Small intestine (tissue), 16 donors: ENCODE measurements at places on chromosomes 2 and 18. TPM values are rescaled to one million over a fixed set of nuclear protein-coding genes. Genes with fewer than 3 reads are reported as not detected.

UGT1A6 gene
- 1.8 TPM for polyA plus RNA-seq

SERPINB12 gene
- not detected for polyA plus RNA-seq

GALNT5 gene
- polyA plus RNA-seq: 0.81 TPM

FAM237A gene
- not detected for polyA plus RNA-seq

ARHGAP28 gene
- polyA plus RNA-seq: 1.6 TPM

LCT gene
- 47.2 TPM for polyA plus RNA-seq

RASGRP3 gene
- polyA plus RNA-seq: 3.9 TPM

GRCh38 chr2:20650393-20650876, 463 bp downstream of the HS1BP3 start:
- DNase-seq: peak; percentile 59

DNA sequence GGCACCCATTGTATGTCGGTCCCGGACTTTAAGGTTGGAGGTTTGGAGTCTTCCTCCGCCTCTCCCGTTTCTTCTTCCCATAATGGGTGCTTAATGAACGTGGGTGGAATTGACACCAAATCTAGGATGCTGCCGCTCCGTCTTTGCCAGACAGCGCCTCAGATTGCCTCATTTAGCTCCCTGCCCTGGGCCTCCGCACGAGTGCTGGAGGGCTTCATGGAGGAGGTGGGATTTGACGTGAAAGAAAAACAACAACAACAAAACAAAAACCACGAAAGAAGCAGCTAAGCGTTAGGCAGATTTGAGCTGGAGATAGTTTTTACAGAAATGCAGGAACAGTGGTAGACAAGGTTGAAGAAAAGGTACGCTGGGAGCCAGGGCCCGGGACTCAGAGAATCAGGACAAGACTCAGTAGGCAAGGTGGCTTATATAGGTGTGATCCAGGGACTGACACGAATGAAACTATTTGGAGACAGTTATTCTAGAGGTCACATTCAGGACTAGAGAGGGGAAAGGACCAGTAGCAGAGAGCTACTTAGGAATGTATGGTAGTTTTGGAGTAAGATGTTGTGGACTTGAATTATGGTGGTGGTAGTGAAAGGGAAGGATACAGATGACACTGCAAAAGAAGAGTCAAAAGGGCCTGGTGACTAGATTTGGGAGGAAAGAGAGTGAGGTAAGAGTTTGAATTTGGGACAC, 605 bp downstream of the ZNF2 start:
- no peak for DNase-seq

DNA sequence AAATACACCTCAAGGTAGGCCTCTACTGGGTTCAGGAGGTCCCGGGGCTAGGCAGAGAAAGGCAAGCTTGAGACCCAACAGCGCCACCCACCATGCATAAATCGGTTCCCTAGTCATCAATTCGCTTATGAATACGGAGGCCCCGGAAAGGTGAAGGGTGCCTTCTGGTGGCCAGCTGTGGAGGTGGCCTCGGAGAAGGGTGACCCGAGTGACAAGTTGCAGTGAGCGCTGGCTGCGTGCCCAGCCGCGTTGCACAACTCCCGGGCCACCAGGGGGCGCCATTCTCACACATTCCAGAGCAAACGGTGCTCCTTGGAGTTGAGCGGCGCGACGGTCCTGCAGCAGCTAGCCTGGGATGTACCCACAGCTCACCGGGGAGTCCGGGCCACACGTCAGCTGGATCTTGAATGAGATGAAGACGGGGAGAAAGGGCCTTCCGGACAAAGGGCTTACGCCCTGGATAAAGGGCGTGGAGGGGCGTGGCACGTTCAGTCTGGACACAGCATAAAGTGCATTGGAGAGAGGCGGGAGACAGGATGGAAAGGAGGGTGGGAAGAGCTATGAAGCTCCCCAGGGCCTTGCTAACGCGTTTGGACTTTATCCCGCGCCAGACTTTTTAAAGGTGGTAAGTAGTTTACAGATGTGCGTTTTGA, 20.4 kb downstream of the TMSB10 start:
- DNase-seq: peak; percentile 97

GRCh38 chr2:223044092-223044836, 7.7 kb upstream of the KCNE4 start:
- no peak for DNase-seq

DNA sequence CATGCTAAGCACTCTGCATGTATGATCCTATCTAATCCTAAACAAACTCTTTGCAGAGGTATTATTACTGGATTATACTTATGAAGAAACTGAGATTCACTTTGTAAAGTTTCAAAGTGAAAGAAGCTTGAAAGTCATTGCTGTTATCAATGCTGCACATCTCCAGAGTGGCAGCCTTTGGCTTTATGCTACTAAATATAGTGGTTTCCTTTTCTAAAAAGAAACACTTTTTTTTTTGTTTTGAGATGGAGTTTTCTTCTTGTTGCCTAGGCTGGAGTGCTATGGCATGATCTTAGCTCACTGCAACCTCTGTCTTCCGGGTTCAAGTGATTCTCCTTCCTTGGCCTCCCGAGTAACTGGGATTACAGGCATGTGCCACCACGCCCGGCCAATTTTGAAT, 114.9 kb upstream of the RAB27B start:
- no peak for DNase-seq

- no peak for DNase-seq
Measured at GRCh38 chr18:23926571-23926970, 88.0 kb upstream of the TTC39C start.

DNA sequence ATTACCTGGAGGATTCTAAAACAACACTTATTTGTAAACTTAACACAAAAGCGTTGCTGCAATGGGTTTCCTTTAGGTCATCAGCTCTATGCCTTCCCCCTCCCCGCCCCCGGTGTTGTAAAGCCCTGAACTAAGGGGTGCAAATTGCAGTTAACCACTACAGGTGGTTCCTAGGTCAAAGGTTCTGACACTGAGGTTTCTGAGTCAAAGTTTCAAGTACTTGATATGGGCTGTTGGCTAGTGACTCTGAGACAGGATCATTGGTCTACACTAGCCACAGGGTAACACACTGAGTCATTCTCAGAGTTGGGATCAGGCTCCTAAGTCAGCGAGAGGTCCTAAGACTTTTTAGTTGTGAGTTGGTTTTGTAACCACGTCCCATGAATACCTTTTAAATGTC, 15.4 kb downstream of the IL1B start:
- no peak for DNase-seq

- DNase-seq: no peak
Measured at GRCh38 chr18:59437851-59438569, 78.9 kb upstream of the LMAN1 start.

DNA sequence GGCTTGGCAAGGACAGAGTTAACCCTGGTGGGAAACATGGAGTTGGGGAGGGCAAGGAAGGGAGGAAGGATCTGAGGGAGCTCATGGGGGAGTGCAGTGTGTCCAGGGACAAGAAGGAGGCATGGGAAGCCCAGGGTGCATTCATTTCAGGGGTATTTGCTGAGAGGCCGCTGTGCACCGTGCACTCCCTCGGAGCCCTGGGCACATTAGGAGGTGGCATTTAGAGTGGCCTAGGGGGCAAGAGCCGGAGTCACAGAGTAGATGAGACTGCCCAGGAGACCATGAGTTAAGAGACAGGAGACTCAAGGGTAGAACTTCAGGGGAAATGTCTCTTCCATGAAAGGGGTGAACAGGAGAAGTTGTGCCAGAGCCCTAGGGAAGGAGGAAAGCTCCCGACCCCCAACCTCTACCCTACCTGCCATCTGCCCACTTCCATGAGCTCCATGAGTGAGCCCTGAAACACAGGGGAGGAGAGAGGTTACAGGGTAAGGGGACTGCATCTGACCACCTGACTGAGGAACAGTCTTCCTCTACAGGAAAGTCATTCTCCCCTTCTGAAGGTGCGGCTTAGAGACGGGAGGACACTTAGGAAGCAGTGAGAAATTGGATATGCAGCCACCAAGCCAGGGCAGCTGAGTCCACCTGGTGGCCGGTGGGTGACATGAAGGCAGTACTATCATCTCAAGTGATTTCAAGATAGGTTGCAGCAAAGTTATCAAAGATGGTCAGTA, 58.5 kb upstream of the COPS8 start:
- DNase-seq: peak; percentile 87

DNA sequence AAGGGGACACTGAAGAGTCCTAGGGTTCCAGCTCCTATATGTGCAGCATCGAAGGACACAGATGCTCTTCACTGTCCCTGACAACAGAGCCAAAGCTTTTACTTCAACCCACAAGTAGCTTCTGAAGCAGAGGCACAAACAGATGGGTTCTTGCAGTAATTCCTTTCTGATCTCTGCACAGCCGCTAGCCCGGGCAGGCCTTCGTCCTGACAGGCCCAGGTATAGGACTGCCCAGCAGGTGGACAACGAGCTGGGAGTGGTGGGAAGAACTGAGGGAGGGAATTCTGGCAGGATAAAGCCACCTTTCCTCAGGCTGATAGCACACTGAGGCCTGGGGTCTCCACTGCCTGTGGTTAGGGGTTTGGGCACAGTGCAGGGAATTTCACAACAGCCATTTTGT, 94.8 kb downstream of the RHOB start:
- no peak for DNase-seq

GRCh38 chr2:239944694-239945551, 80.2 kb downstream of the NDUFA10 start:
- peak; percentile 12 for DNase-seq

GRCh38 chr2:58109481-58109880, 62.9 kb downstream of the VRK2 start:
- DNase-seq: no peak

- peak; percentile 60 for DNase-seq
Measured at GRCh38 chr2:118309946-118310680, 221.8 kb downstream of the INSIG2 start.

DNA sequence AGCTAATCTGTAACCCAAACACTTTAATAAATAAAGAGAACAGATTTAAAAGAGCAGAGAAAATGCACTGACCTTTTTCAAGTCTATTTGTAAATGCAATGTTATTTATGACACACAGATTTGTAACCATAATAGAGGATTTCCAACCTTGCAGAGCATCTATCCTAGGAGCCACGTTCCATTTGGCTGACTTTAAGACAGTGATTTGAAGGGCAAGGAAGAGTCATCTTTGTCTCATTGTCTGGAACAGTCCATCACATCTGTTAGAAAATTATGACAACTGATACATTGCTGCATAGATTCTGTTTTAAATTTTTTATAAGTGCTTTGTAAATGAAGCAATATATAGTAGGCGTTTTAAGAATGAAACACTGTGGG, 90.8 kb upstream of the L3MBTL4 start:
- DNase-seq: no peak

DNA sequence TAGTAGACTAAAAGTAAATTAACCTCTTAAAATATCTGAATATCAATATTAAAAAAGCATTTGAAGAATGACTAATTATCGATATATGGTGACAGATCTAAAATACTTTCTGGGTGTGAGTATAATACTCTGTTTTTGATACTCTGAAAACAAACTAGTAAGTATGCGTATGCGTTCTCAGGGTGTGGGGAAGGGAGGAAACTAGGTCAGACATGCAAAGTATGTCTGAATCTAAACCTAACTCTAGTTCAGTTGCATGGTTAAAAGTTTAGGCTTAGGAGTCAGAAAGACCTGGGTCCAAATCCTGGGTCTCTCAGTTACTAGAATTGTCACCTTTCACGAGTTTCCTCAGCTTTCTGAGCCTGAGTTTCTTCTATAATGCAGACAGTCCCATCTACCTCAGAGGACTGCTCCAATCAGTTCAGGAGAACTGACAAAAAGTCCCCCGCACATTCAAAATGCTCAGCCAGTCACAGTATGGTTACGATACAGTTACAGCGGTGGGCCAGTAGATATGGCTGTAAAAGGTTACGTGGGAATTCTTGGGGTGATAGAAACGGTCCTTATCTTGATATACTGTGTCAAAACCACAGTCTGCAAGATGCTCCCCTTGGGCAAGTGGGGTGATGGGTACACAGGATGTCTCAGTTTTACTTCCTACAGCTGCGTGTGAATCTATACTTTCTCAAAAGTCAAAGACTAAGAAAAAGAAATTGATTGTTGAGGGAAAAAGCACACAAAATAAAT, 29.2 kb downstream of the UNC50 start:
- DNase-seq: peak; percentile 53

DNA sequence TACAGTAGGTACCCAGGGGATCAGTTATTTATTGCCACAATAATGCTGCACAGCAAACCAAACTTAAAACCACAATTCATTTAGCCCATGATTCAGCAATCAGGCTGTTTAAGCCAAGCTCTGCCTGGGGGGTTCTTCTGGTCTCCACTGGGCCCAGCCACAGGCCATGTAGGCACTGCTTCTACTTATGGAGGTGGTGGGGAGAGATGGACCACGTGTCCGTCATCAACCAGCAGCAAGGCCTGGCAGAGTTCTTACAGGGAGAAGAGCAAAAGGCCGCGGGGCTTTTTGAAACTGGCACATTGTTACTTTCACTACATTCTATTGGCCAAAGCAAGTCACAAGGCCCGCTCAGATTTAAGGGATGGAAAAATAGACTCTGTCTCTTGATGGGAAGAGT, 76.3 kb upstream of the DAPL1 start:
- no peak for DNase-seq

DNA sequence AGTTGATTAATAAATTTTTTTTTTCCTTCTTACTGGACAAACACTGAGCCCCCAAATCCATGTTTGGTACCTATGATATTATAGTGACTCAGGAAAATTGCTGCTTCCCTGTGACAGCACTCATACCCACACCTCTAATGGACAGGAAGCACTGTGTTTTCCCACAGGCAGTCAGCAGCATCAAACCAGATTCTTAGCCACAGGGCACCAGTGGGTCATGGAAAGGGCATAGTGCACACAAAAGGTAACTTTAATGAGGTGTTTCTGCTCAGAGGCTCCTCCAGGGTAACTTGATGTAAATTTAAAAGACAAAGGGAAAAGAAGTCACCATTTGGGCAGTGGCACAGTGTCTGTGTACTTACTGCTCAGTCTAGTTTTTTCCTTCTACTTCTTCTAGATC, 34.1 kb downstream of the SERPINB11 start:
- no peak for DNase-seq

DNA sequence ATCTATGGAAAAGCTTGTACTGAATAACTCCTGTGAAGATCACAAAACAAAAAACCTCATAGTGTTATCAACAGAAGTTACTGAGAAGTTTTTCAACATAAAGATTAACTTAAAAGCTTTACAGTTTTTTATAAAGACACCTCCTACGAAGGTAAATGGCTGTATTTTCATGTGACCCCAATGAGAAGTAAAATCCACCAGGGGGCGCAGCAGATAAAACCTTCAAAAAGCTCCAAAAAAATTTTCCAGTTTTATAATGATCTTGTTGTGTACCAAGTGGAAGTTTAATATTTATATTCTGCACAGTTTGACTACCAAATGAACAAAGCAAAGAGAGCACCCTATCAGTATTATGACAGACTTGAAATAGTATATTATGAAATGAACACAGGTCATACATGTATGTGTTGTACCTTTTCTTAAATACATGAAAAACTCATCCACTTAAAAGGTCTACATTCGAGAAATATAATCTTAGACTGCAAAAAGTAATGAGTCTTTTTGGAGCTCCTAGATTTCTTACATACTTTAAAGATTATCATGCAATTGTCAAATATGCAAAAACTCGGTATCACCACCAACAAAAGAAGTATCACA, 38.5 kb downstream of the PNO1 start:
- DNase-seq: peak; percentile 61

- no peak for DNase-seq
Measured at GRCh38 chr2:75657798-75658197, 11.2 kb downstream of the MRPL19 start.
